ENCODE measurements at places on chromosomes 7 and 10. TPM values are rescaled to one million over a fixed set of nuclear protein-coding genes. Genes with fewer than 3 reads are reported as not detected.

The TMEM139 gene
- not detected for total RNA-seq

The VAX1 gene
- total RNA-seq = not detected

The LDB3 gene
- total RNA-seq = 0.56 TPM

The SLC18A3 gene
- not detected for total RNA-seq

The CD36 gene
- 2,312 TPM for total RNA-seq

The WDR11 gene
- total RNA-seq = 63.2 TPM

The METTL27 gene
- total RNA-seq = not detected

The AGR3 gene
- total RNA-seq = not detected

The NKX6-2 gene
- total RNA-seq = not detected

The HYAL4 gene
- not detected for total RNA-seq

The SLC26A3 gene
- total RNA-seq = not detected

The LMTK2 gene
- 15.8 TPM for total RNA-seq

The TBATA gene
- not detected for total RNA-seq

The IFRD1 gene
- 78.5 TPM for total RNA-seq

The PRSS37 gene
- not detected for total RNA-seq

The POLR3A gene
- 9.6 TPM for total RNA-seq

The NUDT13 gene
- total RNA-seq = 2.4 TPM

The PTF1A gene
- not detected for total RNA-seq

The TUBAL3 gene
- total RNA-seq = not detected

The PRPS1L1 gene
- not detected for total RNA-seq

The TLX1 gene
- not detected for total RNA-seq

The VWA2 gene
- 0.09 TPM for total RNA-seq

The TAC1 gene
- 1.4 TPM for total RNA-seq

Data from omental fat pad (tissue), 4 donors.